ENCODE measurements at places on chromosomes 3 and 15.

DNA sequence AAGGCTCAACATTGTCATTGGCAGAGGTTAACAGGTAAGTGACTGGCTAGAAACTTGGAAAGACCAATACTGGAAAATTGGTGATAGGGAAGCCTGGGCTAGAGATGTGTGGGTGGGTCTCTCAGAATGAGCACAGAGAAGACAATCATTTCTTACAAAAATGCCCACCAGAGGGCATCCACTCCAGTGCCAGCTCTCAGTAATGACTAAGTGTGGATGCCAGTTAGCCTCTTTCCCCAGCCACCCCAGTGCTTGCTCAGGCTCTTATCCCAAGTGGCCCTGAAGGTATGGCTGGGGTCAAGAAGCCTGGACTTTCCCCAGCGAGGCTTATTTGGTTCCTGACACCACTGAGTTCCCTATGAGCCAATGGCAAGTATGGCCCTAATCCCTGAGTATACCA lies 115.9 kb upstream of the ST8SIA2 start:
- DNase-seq = peak; percentile 0

DNA sequence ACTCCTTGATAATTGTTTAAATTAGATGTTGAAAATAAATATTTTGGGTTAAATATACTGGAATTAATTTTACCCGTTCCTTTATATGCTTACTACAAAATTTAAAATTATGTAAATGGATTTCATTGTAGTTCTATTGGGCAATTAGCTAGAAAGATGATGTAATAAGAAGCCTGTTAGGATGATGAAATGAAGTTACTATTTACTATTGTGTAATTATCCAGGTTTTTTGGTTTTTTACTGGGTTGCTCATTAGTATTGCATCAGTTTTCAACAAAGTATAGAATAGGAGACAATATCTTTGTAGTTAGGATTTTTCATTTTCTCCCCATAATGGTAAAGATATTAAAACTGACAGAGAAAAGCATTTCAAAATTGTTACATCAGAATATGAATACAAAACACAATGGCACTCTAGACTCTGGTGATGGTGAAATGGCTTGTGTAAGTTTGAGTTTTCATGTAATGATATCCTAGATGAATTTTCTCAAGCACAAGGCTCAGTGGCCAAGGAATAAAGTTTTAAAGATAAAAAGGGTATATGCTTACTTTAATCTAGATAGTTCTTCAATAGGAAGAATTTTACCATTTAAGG lies 222.0 kb downstream of the P3H2 start:
- no peak for DNase-seq

DNA sequence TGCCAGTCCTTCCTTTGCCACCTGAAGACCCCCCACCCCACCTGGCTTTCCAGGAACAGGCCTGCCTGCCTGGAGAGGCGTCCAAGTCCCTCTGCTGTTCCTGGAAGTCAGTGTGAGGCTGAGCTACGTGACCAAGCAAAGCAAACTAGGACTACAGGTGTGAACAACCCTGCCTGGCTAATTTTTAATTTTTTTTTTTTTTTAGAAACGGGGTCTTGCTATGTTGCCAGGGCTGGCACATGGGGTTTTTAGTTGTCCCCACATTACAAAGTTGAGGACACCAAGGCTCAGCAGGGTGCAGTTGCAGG lies 17.4 kb downstream of the HEMK1 start:
- no peak for DNase-seq

DNA sequence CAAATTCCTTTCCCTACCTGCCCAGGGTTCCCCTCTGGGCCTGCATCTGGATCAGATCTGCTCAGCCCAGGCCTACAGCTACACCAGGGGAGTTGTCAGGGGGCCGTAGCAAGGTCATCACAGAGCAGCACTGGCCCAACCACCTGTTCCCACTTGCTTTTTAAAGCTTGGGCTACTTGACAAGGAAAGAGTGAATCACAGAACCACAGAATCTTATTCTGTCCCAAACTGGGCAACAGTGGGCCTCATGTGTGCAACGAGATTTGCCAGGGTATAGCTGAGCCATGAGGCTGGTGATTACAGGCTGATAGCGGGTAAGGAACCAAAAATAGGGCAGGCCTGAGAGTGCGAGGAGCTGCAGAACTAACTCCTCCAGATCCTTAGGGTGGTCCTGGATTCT lies 66.7 kb downstream of the MYLK start:
- DNase-seq = peak; percentile 47

- DNase-seq = no peak
Measured at GRCh38 chr3:141963301-141963700, 86.9 kb downstream of the ATP1B3 start.

GRCh38 chr3:133896002-133896761 lies 500 bp upstream of the RAB6B start:
- DNase-seq = peak; percentile 10

GRCh38 chr3:141174674-141175073 lies 57.0 kb upstream of the PXYLP1 start:
- no peak for DNase-seq

- DNase-seq = no peak
Measured at GRCh38 chr15:47742742-47743141, 25.4 kb downstream of the SEMA6D start.

- DNase-seq = peak; percentile 4
Measured at GRCh38 chr3:64815195-64815631, 127.4 kb upstream of the ADAMTS9 start.

DNA sequence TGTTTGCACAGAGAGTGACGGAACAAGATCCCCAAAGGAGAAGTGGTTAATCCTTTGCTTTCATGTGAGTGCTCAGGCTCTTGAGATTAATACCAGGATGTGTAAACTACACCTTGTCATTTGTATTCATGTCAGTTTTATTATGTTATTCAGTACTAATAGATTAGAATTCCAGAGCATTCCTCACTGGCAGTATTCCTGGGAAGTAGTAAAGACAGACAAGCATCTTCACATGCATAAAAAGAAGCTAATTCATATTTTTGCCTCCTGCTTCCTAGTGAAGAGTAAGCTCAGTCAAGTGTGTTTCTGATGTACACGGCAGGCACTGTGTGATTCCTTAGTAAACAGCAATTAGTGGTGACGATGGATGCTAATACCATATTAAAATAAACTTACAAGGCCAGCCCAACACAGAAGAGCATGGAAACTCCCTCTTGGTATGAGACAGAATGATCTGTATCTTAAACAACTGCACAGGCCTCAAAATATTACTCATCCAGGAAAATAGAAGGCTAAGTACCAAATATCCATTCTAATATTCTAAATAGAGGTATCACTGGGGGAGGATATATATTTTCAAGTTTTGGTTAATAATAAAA lies 336.8 kb upstream of the MCTP2 start:
- DNase-seq = no peak

DNA sequence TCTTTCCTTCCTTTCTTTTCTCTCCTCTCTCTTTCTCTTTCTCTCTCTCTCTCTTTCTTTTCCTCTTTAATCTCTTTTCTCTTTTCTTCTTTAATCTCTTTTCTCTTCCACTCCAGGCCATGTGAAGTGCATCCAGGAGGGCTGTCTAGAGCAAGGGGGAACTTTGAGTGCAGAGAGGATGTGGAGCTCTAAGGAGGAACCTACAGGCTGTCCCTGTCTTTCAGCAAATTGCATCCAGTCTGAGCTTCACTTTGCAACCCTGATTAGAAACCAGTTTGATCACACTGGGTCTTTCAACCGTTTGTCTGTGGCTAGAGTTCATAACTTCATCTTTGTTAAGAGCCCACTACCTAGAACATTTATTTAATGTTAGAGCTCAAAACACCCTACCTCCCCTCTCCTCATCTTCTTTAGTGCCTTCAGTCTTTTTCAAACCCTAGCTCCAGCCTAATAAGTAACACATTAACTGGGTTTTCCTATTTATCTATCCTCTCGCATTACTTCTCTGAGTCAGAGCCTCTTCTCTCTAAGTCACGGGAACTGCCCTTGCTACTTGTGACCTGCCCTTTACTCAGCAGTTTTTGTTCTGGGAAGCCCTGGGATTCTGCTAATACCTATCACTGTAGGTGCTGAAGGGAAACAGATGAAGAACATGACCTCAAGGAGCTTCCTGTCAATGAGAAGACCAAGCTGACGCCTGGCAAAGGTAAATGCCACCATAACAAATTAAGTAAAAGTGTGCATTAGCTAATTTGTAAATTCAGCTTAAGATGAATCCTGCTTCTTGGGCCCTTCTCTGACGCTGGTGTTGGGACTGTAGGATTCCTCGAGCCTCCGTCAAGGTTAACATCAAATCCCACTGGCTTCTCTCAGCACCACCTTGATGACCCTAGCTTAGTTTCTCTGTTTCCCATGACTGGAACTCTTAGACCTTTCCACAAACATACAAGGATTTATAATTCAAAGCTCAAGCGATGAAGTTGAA lies at the start of gene GCNT3:
Gene GCNT3, plus strand, starts transcription at position 508 of the 985 bp plus-strand sequence. CDS start 6,456 bp downstream, outside the sequence.
- peak; percentile 9 for DNase-seq

DNA sequence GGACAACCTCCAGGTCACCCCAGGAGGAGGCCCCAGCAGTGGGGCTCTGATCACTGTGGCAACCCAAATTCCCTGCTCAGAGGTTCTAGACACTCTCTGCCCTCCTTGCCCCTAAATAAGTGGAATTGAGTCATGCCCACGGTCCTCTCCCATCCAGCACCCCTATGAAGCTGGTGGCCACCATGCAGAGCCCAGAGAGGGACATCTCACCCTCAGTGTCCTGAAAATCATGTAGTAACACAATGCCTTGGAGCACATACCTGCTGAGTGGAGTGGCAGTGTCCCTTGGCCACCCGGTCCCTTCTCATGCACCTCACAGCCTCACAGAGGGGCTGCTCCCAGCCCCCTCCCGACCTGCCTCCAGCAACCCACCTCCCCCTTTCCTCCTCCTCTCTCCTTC lies 114.3 kb upstream of the MEF2A start:
- DNase-seq = no peak

- no peak for DNase-seq
Measured at GRCh38 chr3:183518491-183519251, 36.8 kb downstream of the KLHL6 start.

DNA sequence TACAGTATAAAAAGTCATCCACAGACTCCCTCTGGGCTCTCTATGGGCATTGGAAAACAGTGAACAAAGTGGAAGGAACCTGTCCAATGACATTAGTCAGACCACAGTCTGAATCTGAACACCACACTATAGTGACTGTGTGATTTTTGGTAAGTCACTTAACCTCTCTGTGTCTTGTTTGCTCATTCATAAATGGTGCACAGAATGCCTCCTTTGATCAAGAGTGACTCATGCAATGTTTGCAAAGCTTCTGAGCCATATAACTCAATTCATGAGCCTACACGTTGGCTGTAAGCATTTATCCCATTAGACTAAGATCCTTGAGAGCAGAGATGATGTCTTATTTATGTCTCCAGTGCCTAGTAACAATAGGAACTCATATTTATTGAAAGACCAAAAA lies 46.7 kb downstream of the SV2B start:
- no peak for DNase-seq

DNA sequence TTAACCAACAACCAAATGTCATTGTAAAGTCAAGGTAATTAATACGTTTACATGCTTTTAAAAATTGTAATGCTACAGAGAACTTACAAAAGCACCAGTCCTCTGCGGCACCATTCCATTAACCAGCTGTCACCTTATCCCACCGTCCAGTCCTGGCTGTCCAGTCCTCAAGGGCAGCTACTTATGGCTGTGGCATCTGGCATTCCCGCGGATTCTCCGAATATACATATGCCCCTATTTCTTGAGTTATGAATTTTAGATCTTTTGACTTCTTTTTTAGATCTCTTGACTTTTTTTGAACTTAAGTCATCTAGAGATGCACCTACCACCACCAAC lies 382 bp upstream of the POMGNT2 start:
- no peak for DNase-seq

GRCh38 chr3:37419979-37420378 lies 245.6 kb upstream of the LRRFIP2 start:
- DNase-seq = no peak

- DNase-seq = peak; percentile 65
Measured at GRCh38 chr3:139774560-139775302, 97.0 kb upstream of the NMNAT3 start.

GRCh38 chr15:36126194-36126593 lies 453.2 kb upstream of the CDIN1 start:
- DNase-seq = no peak

- DNase-seq = no peak
Measured at GRCh38 chr3:133490468-133491351, 82.8 kb upstream of the CDV3 start.

DNA sequence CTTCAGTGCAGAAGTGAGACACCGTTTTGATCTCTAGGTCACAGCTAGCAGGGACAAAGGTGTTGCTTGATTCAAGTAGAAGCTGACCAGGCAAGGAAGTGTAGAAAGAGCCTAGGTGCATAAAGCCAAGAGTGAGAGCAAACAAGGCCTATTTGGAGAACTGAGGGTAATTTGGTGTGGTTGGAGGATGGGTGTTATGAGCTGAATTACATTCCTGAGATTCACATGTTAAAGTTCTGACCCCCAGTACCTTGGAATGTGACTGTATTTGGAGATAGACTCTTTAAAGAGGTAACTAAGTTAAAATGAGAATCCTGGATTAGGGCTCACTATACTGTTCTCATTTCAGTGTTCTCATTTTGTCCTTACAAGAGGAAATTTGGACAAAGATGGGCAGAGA lies 191.3 kb downstream of the ZMAT3 start:
- DNase-seq = no peak

DNA sequence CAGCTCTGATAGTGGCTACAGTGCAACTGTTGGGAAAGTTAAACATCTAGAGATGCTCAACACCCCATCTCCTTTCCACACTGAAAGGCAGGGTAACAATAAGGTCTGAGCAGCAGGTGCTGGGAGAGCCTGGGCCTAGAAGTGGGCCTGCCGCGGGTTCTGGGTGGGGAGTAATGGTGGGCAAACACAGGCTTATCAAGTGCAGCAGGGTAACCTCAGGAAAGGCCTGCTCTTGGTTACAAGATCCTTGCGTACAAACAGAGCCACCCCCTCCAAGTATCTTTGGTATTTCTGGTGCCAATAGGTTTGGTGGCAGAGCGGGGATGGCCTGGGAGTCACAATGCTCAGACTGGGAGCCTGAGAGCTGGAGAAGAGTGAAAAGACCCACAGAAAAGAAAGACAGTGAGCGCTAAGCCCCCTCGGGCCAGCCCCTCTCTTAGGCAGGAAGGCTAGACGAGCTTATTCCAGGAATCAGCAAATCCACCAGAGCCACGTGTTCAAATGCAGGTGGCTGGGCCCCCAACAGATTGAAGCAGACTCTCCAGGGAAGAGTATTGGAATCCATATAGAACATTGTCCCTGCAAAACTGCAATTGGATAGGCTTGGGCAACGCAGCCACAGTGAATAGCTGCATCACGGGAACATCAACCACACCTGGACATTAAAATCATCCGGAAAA lies 2.7 kb downstream of the IQSEC1 start:
- DNase-seq = no peak

DNA sequence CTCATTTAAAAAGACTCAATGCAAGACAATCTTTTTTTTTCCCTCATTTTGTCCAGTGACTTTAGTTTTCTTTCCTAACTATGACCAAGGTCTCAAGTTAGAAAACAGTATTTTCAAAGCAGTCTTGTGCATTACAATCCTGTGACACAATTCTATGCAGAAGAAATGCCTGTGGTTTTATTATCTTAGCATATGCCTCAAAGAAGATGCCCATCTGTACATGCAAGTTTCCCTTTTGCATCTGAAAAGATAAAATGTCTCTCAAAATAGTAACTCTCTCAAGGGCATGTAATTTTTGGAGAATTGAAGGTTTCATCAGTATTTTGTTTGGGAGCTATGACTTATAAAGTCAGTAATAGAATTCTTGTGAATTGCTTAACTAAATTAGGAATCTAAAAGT lies 292.0 kb upstream of the SUCLG2 start:
- DNase-seq = peak; percentile 11
